Memory B cell (primary cell): ENCODE measurements at places on chromosomes 13 and 19.
A peak's percentile ranks its signal among the peaks of the same experiment; 100 is the strongest.

- no peak for DNase-seq
Observed at GRCh38 chr19:6164906-6165531, 29.6 kb downstream of the ACSBG2 start.

GRCh38 chr13:62207388-62207787 is 791.7 kb upstream of the PCDH20 start:
- DNase-seq, result no peak

DNA sequence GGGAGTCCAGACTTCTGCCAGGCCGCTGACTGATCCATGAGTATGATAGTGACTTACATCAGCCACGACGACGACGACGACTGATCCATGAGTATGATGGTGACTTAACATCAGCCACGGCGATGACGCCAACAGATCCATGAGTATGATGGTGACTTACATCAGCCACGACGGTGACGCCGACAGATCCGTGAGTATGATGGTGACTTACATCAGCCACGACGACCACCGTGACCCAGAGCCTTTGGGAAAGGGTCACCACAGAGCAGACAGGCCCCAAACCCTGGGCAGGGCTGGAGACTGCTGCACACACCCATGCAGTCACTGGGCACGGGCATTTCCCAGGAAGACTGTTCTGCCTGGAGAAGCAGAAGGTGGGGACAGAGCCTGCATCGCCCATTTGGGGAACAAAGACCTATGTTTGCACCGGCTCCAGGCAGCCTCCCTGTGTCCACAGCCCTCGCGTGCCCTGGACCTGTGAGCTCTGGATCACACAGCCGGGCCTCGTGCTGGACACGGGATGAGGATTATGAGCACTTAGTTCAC is 130.9 kb upstream of the SPACA7 start:
- no peak for DNase-seq

GRCh38 chr13:67330149-67330548 is 100.0 kb upstream of the PCDH9 start:
- no peak for DNase-seq

DNA sequence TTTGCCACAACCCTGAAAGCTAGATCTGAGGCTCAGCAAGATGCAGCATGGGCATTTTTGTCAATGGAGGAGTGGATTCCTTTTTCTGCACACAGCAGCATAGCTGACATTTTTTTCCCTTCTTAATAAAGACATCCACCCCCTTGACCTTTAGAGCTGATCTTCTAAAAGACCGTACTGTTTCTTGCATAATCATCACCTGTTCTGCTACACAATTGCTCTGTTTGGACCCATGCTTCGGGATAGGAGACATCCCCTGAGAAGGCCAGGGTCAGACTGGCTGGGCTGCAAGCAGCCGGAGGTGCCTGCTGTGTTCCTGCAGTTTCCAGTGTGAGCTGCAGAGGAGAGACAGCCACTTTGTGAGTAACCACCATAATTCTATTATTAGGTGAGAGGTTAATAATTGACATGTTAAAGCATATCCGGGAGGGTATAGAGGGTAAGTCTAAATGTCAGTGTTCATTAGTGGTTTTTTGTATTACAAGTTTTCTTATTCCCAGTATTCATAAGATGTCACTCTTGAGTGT is 108.5 kb upstream of the C1QTNF9B start:
- no peak for DNase-seq

DNA sequence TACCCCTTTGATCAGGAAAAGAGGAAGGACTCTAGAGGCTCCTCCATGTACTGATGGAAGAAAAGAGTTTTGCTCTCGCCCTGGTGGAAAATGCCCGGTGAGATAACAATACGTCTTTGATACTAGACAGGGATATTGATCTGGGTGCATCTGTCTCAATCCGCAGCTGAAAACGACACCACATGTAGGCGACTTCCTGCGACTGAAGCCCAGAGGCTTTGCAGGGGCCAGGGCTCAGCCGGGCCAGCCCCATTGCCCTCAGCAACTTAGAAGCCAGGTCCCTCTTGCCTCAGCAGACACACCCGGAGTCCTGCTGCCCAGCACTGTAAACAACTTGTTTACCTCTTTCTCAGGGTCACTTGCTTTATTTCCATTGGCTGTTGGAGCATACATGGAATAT is 409.4 kb downstream of the IRS2 start:
- DNase-seq, result no peak

GRCh38 chr13:36313047-36313969 is 15.7 kb upstream of the CCDC169 start:
- DNase-seq, result no peak

DNA sequence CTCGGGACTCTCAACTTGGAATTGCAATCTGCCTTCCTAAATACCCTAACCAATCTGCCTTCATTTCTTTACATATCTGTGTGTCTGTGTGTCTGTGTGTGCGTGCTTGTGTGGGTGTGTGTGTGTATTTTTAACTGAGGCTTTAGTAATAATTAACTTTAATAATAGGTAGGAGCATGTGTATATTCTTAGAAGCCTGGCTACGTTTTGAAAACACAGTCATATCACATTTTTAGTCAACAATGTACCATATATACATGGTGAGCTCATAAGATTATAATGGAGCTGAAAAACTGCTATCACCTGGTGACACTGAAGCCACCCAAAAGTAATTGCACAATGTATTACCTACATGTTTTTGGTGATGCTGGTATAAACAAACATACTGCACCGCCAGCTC is 65.4 kb upstream of the ATXN8OS start:
- DNase-seq, result no peak

- DNase-seq, result no peak
Observed at GRCh38 chr19:11261971-11262839, at the start of gene DOCK6. Gene DOCK6, minus strand, starts transcription at chr19:11262524. Its CDS starts 84 bp downstream, at chr19:11262440.

- DNase-seq, result peak; percentile 25
Observed at GRCh38 chr19:7366701-7367420, 18.1 kb downstream of the ARHGEF18 start.

DNA sequence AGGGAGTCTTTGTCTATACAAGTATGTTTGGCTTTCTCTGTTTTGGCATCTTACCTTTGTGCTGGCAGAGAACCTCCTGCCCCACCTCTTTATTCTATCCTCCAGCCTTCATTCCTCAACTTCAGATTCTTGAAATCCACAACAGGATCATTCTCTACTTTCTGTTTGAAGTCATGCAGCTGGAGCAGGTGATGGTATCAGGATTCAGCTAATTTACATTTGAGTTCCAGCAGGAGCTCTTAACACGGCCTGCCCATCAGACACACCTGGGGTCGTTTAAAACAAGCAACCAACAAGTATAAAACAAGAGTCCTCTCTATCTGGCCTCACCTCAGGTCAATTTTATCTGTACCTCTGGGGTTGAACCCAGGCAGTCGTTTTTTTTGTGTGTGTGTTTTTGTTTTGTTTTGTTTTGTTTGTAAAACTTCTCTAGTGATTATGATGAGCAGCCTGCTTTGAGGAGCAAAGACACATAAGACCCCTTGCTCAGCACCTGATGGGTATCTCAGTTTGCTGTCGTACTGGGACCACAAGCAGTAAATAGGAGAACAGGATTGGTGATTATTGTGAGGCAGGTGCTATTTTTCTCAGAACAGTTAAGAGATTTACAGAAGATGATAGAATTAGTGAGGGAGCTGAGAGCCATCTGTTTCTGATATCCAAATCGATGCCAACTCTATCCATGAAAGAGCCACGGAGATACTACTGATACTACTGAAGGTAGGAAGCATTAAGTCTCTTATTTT is 78.4 kb downstream of the GPC6 start:
- no peak for DNase-seq

DNA sequence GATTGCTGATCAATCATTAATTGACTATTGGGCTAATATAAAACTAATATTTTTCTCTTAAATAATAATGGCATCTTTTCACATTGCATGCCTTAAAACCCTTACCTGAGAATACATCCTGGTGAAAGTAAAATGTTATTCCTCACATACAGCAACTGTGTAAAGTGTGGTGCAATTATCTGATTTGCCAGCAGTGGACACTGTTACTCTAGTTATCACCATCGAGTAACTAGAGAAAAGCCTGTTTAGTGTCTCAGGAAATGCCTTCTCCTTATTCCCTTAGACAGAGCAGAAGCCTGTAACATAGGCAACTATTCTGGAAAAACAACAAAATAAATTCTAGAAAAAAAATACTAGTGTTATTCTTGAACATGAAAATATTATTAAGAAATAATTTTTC is 459.8 kb downstream of the FGF14 start:
- no peak for DNase-seq
